ENCODE measurements at places on chromosomes 11 and 22. TPM values are rescaled to one million over a fixed set of nuclear protein-coding genes. Genes with fewer than 3 reads are reported as not detected.

- no peak for DNase-seq
- no peaks in the 10 kb centered on the region for H3K27me3 ChIP-seq
- no peak overlapping the region for H3K4me3 ChIP-seq
- no peaks in the 10 kb centered on the region for H3K36me3 ChIP-seq
Measured at GRCh38 chr11:39965701-39966100, 1493.8 kb downstream of the LRRC4C start.

DNA sequence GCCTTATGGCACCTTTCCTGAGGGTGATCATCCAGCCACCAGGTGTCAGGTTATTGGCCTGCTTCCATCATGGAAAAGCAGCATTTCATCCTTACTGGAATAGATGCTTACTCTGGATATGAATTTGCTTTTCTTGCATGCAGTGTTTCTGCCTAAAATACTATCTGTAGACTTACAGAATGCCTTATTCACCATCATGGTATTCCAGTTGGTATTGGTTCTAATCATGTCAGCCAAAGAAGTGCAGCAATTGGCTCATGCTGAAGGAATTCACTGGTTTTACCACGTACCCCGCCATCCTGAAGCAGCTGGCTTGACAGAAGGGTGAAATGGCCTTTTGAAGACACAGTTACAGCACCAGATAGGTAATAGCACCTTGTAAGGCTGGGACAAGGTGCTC is 194.2 kb downstream of the AASDHPPT start:
- no peak overlapping the region for H3K27ac ChIP-seq
- H3K27me3 ChIP-seq: no peaks in the 10 kb centered on the region
- DNase-seq: no peak
- H3K36me3 ChIP-seq: no peaks in the 10 kb centered on the region

DNA sequence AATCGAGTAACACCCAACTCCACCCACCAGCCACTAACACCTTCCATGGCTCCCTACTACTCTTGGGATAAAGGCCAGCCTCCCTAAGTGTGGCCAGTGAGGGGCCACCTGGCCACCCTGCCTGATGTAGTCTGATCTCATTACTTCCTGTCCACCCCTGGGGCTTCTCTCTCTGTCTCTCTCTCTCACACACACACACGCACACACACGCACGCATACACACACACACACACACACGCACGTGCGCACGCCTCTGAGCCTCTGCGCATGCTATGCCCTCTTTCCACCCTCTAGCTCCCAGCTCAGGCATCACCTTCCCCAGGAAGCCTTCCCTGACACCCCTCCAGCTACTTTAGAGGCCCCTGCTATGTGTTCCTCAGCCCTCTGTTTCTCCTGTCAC is 3.9 kb downstream of the MFNG start:
- H3K4me3 ChIP-seq: no peak overlapping the region
- no peaks in the 10 kb centered on the region for H3K27me3 ChIP-seq
- H3K27ac ChIP-seq: no peak overlapping the region
- peaks cover 18% of the 10 kb centered on the region for H3K4me1 ChIP-seq
- H3K36me3 ChIP-seq: no peaks in the 10 kb centered on the region
- DNase-seq: no peak

- peak; percentile 16 for DNase-seq
- H3K27ac ChIP-seq: no peak overlapping the region
- H3K4me3 ChIP-seq: no peak overlapping the region
- no peaks in the 10 kb centered on the region for H3K36me3 ChIP-seq
- no peaks in the 10 kb centered on the region for H3K27me3 ChIP-seq
Measured at GRCh38 chr11:130849215-130849568, 67.1 kb downstream of the SNX19 start.

DNA sequence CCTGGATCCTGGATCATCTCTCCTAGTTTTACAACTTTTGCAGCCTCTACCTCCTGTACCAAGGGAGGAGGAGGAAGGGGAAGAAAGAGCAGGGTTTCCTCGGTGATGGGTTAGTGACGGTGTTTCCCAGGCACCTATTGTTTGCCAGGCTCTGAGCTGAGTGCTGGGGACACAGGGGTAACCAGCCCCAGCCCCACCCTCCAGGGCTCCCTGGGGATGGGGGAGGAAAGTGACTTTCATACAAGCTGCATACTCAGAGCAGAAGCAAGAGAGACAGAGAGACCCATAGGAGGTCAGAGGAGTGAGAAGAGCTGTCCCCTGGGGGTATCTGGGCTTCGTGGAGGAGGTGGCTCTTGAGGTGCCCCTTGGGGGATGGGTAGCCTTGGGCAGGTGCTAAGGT is 89.4 kb upstream of the THY1 start:
- no peak overlapping the region for H3K27ac ChIP-seq
- H3K4me1 ChIP-seq: no peaks in the 10 kb centered on the region
- DNase-seq: no peak

ROBO4 gene
- total RNA-seq: 2.0 TPM

GRCh38 chr22:49627217-49628181 is 200.2 kb downstream of the BRD1 start:
- no peak overlapping the region for H3K4me3 ChIP-seq
- no peaks in the 10 kb centered on the region for H3K4me1 ChIP-seq
- no peak for DNase-seq
- H3K27me3 ChIP-seq: no peaks in the 10 kb centered on the region
- no peak overlapping the region for H3K27ac ChIP-seq

DNA sequence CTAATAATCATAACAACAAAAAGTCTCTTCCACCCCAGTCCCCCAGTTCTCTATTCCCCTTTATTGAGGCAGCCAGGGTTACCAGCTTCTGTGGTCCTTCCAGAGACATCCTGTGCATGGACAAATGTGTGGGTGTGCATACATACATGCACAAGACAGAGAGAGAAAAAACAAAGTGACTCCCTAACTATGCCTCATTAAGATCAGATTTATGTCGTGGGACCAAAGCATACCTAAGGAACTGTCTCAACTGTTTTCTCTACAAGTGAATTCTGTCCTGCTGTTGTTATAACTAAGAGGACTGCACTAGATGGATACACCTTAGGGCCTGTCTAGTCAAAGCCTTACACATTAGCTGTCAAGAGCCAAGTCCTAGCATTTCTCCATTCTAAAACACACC is 106.7 kb downstream of the MRTFA start:
- H3K27ac ChIP-seq: no peak overlapping the region
- no peaks in the 10 kb centered on the region for H3K36me3 ChIP-seq
- H3K4me3 ChIP-seq: no peak overlapping the region
- no peak for DNase-seq
- peaks cover 32% of the 10 kb centered on the region for H3K4me1 ChIP-seq

GRCh38 chr22:19959043-19959586 is 17.5 kb upstream of the TXNRD2 start:
- no peaks in the 10 kb centered on the region for H3K27me3 ChIP-seq
- H3K27ac ChIP-seq: peak overlapping the region; percentile 94
- peak; percentile 96 for DNase-seq
- H3K36me3 ChIP-seq: no peaks in the 10 kb centered on the region
- H3K4me3 ChIP-seq: no peak overlapping the region

GRCh38 chr22:50609599-50609998 is 9.0 kb downstream of the MAPK8IP2 start:
- no peak overlapping the region for H3K27ac ChIP-seq
- H3K4me1 ChIP-seq: no peaks in the 10 kb centered on the region
- DNase-seq: no peak
- no peak overlapping the region for H3K4me3 ChIP-seq
- no peaks in the 10 kb centered on the region for H3K27me3 ChIP-seq

GRCh38 chr22:36364255-36365019 is 23.3 kb downstream of the MYH9 start:
- H3K4me3 ChIP-seq: no peak overlapping the region

RIMBP3B gene
- total RNA-seq: 0.17 TPM

DNA sequence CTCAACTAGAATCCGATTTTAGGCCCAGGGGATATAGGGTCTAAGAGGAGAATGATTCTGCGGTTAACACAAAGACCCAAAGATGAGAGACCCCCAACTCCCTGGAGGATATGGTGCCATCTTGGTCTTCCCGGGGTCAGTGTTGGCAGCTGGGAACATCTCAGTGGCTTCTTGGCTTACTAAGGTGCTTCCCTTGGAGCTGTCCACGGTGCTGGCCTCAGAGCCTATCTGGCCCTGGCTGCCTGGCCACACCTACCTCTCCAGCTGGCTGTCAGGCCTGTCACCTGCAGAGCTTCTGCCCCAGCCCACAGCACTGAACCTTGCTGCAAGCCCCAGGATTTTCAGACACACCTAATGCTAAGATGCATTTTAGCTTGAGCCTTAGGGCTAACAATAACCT is 70.7 kb upstream of the THY1 start:
- H3K36me3 ChIP-seq: no peaks in the 10 kb centered on the region
- peak; percentile 88 for DNase-seq
- no peak overlapping the region for H3K4me3 ChIP-seq
- H3K4me1 ChIP-seq: no peaks in the 10 kb centered on the region
- peaks cover 8% of the 10 kb centered on the region for H3K27me3 ChIP-seq

DNA sequence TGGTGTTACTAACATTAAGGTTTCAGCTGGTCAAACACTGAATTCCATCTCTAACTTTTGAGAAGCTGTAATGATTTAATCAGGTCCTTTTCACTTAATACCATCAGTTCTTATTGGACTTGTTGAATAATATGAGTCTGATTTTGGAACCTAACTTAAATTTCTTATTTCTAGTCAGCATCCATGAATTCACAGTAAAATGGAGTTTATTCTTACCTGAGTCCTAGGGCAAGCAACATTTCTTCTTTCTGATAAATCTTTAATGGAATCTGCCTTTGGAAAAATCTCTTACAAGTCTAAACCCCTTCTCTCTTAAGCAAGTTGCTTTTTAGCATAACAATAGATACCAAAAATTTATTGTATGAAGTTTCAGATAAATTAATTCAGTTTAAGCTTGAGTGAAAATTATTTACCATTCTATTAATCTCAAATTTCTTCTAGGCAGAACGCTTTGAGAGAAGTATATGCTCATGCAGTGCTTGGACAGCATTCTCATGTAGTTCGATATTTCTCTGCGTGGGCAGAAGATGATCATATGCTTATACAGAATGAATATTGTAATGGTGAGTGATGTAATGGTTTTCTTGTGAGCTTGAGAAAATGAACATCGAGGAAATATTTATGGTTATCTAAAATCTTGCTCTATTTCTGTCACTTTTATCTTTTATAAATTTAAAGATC is 3.4 kb downstream of the WEE1 start:
- H3K4me1 ChIP-seq: peaks cover 14% of the 10 kb centered on the region
- H3K27me3 ChIP-seq: no peaks in the 10 kb centered on the region
- H3K4me3 ChIP-seq: peak overlapping the region; percentile 20
- peak overlapping the region; percentile 96 for H3K27ac ChIP-seq
- peaks cover 2% of the 10 kb centered on the region for H3K36me3 ChIP-seq

GRCh38 chr11:1064167-1064566 is 10.5 kb upstream of the MUC2 start:
- H3K27me3 ChIP-seq: no peaks in the 10 kb centered on the region
- H3K4me3 ChIP-seq: no peak overlapping the region
- no peaks in the 10 kb centered on the region for H3K36me3 ChIP-seq
- H3K27ac ChIP-seq: no peak overlapping the region
- no peaks in the 10 kb centered on the region for H3K4me1 ChIP-seq
- no peak for DNase-seq

CD3E gene
- total RNA-seq: not detected

DNA sequence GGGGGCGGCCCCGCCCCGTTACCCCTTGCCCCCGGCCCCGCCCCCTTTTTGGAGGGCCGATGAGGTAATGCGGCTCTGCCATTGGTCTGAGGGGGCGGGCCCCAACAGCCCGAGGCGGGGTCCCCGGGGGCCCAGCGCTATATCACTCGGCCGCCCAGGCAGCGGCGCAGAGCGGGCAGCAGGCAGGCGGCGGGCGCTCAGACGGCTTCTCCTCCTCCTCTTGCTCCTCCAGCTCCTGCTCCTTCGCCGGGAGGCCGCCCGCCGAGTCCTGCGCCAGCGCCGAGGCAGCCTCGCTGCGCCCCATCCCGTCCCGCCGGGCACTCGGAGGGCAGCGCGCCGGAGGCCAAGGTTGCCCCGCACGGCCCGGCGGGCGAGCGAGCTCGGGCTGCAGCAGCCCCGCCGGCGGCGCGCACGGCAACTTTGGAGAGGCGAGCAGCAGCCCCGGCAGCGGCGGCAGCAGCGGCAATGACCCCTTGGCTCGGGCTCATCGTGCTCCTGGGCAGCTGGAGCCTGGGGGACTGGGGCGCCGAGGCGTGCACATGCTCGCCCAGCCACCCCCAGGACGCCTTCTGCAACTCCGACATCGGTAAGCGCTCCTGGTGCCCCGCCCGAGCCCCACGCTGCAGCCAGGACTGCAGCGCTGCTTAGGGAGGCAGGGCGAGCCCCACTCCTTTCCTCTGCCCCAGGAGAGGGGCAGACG is at the start of gene TIMP3:
TSS of gene TIMP3 (plus strand) at position 169 of the 700 bp plus-strand sequence. CDS start at position 466, 297 bp downstream.
- peak within 1 kb of the TSS; percentile 96 for H3K4me3 ChIP-seq
- peak; percentile 89 for DNase-seq
- peaks cover 26% of the 10 kb centered on the region for H3K4me1 ChIP-seq
- H3K27ac ChIP-seq: peak within 1 kb of the TSS; percentile 64

- H3K36me3 ChIP-seq: no peaks in the 10 kb centered on the region
- DNase-seq: no peak
- no peaks in the 10 kb centered on the region for H3K4me1 ChIP-seq
- H3K27ac ChIP-seq: no peak overlapping the region
- no peaks in the 10 kb centered on the region for H3K27me3 ChIP-seq
Measured at GRCh38 chr11:16418428-16419097, 62.2 kb upstream of the SOX6 start.

C11orf52 gene
- 8.7 TPM for total RNA-seq

Measured in hepatocyte (in vitro differentiated cells).